ENCODE measurements at places on chromosomes 1 and 21.
A peak's percentile ranks its signal among the peaks of the same experiment; 100 is the strongest.

- no peak for DNase-seq
Observed at GRCh38 chr1:111825217-111825616, 69.5 kb downstream of the DDX20 start.

- DNase-seq: no peak
Observed at GRCh38 chr1:232037774-232038388, 411.3 kb downstream of the DISC1 start.

GRCh38 chr1:72281144-72281543, 1.2 kb downstream of the NEGR1 start:
- no peak for DNase-seq

GRCh38 chr1:186498695-186499389, 37.9 kb upstream of the PDC start:
- DNase-seq: no peak

- no peak for DNase-seq
Observed at GRCh38 chr1:67429011-67429527, 1.1 kb downstream of the SERBP1 start.

DNA sequence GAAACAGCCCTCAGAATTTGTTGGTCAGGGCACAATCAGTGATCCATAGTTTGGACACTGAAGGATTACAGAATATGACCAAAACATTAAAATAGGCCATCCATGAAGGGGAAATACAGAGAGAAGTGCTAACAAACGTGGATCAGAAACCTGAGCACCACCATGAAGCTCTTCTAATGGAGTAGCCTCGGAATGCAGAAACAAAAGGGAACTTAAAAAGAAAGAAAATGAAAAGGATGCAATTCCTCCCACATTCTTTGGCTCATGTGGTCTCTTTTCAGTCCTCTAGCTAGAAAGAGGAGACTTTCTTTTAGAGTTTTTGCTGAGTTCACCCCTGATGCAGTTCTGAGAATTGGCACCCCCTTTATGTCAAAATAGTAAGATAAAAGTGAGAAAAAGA, 989.8 kb upstream of the B3GALT2 start:
- peak; percentile 15 for DNase-seq

- DNase-seq: no peak
Observed at GRCh38 chr1:50208315-50208714, 99.6 kb downstream of the ELAVL4 start.

GRCh38 chr21:24076179-24076578, 1531.1 kb downstream of the MRPL39 start:
- no peak for DNase-seq

DNA sequence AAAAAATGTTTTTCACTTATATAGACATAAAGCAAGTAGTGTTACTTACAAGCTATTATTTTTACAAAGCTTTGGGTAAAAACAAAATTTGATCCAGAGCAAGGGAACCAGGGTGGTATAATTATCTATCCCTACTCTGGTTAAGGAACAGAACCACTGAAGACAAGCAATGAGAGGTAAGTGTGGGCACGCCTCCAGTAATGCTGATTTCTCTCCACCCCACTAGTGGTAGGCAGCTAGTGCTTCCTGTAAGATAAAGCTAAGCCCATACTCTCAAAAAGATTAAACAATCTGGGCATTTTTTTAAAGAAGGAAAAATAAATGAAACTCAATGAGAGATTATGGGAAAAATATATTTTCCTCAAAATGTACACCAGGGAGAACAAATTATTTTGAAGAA, 22.1 kb downstream of the TFB2M start:
- DNase-seq: no peak

DNA sequence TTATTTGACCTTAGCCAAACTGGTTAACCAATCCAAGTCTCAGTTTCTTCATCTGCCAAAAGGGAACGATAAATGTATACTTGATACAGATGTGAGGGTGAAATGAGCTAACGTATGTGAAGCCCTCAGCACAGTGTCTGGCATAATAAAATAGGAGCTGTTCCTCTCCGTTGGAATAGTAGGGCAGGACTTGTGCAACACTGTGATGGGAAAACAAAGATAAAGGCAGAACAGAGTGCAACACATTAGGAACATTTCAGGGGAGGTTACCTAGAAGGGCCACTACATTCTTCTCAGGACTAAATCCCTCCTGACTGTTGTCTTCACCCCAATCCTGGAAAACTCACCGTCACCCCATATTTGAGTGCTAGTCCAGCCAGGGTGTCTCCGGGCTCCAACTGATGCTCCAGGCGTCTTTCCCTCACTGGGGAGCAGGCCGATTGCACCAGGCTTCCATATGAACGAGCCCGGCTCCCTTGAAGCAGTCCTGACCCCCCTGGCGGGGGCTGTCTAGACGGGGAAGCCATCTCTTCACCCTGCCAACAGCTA, 896 bp downstream of the LYSMD1 start:
- no peak for DNase-seq

DNA sequence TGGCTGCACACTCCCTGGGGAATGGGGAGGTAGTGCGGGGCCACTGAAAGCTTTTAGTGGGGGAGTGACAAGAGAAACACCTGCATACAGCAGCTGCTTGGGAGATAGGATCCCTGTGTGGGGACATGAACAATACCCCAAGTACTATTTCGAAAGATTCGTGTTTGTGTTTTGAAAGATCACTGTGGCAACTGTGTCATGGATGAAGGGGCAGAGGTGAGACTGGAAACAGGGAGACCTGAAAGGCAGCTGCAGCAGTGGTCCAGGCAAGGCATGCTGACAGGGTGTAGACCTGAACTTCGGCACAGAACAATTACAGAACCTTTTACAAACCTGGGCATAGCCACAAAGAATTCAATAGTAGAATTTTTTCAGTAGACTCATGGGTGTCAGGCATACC, 32.9 kb downstream of the TENT5C start:
- DNase-seq: no peak

GRCh38 chr1:232667094-232667777, 37.3 kb upstream of the SIPA1L2 start:
- DNase-seq: no peak

DNA sequence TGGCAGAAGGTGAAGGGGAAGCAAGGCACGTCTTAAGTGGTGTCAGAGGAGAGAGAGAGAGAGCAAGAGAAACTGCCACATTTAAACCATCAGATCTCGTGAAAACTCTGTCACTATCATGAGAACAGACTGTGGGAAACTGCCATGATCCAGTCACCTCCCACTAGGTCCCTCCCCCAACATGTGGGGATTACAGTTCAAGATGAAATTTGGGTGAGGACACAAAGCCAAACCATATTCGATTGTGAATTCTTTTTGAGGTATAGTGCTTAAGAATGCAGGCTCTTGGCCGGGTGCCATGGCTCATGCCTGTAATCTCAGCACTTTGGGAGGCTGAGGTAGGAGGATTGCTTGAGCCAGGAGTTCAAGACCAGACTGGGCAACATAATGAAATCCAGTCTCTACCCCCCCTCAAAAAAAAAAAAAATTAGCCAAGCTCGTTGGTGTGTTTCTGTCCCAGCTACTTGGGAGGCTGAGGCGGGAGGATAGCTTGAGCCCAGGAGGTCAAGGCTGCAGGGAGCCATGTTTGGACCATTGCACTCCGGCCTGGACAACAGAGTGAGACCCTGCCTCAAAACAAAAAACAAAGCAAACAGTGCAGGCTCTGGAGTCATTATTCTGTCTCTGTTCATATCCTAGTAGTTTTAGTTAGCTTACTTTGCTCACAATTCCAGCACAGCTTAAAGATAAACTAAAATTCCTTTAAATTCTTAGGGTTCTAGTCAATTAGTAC, 6.0 kb downstream of the ZCCHC17 start:
- no peak for DNase-seq

GRCh38 chr1:183480971-183481441, 8.7 kb downstream of the SMG7 start:
- no peak for DNase-seq

DNA sequence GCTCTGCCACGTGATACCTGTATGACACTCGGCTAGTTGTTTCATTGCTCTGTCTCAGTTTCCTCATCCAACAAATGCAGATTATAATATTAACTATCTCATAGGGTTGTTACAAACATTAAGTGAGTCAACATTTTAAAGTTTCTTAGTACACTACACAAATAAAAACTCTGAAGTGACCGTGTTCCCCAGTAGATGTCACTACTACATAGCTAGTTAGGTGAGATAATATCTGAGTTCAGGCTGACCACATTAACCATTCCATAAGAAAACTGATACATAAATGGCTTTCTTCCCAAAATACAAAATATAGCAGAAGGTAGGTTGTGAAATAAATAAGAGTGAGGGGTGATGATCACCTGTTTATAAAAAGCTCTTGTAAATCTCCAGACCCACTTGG, 214.1 kb downstream of the NUF2 start:
- peak; percentile 9 for DNase-seq

- DNase-seq: no peak
Observed at GRCh38 chr1:178579562-178579961, 66.7 kb downstream of the TEX35 start.

DNA sequence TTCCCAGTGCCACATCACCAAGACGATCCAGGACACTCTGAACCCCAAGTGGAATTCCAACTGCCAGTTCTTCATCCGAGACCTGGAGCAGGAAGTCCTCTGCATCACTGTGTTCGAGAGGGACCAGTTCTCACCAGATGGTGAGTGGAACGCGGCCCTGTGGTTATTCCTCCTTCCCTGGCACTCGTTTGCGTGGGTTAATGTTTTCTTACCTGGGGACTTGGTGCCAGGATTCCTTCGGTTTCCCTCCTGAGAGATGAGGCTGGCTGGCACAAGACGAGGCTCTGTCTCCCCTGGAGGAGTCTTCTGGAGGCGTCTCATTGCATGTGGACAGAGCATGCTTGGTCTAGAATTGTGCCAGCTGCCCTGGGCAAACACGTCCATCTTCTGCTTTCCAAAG, 29.3 kb downstream of the ATP5PO start:
- DNase-seq: no peak

DNA sequence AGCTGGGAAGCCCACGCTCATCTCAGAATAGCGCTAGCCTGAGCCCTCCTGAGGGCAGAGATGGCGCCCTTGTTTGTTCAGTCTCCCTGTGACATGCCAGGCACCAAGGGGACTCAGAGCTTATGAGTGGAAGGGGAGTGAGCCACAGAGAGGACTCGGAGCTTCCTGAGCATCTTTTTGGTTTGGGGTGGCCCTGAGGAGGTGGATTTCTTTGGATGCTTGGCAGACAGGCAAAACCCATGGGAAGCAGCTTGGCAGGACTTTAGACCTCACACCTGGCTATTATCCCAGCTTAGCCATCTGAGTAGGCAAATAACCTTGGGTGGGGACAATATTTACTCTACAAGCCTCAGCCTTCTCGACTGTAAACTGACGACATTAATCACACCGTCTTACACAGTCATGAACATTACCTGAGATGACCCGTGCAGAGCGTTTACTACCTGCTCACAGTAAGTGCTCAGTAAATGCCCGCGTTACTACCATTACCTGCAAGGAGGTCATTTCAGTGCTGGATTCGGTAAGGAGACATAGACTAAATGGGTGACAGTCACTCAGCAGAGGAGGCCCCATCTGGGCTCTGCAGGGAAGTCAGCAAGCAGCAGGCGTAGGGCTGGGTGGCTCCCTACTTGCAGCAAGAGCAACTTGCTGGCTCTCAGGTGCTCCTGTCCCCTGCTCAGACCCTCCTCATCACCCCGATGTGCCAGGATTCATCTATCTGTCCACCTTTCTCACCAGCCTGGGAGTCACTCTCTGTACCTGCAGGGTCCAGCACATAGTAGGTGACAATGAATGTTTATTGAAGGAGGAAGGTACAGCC, 54.9 kb downstream of the KLHDC7A start:
- no peak for DNase-seq

- no peak for DNase-seq
Observed at GRCh38 chr1:42142894-42143675, 10.1 kb upstream of the GUCA2B start.

GRCh38 chr1:41558761-41559171, 74.3 kb upstream of the EDN2 start:
- DNase-seq: no peak

DNA sequence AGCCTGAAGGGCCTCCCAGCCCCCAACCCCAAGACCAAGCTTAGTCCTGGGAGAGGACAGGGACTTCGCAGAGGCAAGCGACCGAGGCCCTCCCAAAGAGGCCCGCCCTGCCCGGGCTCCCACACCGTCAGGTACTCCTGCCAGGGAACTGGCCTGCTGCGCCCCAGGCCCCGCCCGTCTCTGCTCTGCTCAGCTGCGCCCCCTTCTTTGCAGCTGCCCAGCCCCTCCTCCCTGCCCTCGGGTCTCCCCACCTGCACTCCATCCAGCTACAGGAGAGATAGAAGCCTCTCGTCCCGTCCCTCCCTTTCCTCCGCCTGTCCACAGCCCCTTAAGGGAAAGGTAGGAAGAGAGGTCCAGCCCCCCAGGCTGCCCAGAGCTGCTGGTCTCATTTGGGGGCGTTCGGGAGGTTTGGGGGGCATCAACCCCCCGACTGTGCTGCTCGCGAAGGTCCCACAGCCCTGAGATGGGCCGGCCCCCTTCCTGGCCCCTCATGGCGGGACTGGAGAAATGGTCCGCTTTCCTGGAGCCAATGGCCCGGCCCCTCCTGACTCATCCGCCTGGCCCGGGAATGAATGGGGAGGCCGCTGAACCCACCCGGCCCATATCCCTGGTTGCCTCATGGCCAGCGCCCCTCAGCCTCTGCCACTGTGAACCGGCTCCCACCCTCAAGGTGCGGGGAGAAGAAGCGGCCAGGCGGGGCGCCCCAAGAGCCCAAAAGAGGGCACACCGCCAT, 21.9 kb upstream of the ARF1 start:
- no peak for DNase-seq

DNA sequence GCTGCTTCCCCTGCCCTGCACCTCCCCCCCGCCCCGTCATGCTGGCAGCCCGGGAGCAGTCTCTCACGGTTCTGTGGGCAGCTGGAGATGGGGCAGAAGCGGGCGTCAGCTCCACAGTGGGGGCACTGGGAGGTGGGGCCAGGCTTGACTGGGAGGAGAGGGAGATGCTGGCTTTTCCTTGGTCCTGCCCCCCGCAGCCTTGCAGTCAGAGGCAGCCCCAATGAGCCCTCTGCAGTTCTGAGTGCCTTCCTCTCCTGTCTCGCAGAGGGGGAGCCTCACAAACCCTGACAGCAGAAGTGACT, 21.7 kb downstream of the ARHGEF10L start:
- no peak for DNase-seq

- DNase-seq: no peak
Observed at GRCh38 chr1:37424523-37424922, 49.9 kb upstream of the ZC3H12A start.

DNA sequence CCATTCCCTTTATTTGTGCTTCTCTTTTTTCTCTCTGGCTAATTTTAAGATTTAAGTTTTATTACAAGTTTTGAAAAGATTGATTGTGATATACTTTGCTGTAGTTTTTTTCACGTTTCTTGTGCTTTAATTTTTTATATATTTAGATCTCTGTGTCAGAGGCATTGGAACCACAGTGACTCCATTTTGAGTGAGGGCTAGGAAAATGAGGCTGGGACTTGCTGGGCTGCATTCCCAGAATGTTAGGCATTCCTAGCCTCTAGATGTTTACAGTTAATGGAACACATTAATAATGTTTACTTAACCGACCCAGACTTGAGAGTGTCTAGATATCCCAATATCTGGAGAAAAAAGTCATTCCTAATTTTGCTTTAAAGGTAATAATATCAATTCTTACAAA, 939.4 kb downstream of the BRINP3 start:
- no peak for DNase-seq

GRCh38 chr1:224859651-224860050, 69.8 kb upstream of the DNAH14 start:
- DNase-seq: no peak
